T-helper 2 cell (primary cell): ENCODE measurements at places on chromosomes 1 and 21.

- no peak for DNase-seq
Measured at GRCh38 chr1:212780759-212781158, 10.8 kb downstream of the NSL1 start.

DNA sequence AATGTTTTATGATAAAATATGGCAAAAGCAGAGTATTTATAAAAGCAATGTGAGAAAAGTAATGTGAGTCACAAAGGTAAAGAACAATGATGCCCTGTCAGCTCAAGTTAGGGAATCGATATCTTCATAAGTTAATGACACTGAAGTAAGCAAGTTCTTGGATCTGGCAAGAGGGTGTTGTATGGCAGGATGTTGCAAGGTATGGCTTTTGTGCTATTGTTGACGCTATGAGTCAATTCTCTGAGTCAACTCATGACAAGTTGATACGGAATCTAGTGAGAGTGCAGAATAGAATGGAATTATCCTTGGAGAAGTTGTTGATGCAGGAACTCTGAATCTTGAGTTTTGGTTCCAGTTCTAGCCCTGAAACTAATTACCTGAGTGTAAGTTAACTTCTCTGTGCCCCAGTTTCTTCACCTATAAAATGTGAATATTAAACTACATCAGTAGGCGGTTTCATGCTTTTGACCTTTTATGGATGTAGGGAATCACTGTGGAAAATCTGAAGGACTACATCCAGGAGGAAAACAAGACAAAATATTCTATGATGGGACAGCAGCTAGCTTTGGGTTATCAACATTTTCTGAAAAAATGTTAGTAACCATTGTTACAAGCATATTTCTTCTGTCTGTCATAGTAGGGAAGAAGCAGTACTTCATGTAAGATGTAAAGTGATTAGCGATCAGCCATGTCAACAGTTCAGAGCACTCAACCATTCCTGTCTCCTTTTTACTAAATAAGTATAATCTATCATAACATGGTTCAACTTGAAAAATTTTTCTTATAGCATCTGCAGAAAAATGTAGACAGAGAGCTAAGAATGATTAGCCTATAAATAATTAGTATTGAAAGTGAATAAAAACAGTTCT lies 96.9 kb downstream of the ATP6V1G3 start:
- DNase-seq: no peak

DNA sequence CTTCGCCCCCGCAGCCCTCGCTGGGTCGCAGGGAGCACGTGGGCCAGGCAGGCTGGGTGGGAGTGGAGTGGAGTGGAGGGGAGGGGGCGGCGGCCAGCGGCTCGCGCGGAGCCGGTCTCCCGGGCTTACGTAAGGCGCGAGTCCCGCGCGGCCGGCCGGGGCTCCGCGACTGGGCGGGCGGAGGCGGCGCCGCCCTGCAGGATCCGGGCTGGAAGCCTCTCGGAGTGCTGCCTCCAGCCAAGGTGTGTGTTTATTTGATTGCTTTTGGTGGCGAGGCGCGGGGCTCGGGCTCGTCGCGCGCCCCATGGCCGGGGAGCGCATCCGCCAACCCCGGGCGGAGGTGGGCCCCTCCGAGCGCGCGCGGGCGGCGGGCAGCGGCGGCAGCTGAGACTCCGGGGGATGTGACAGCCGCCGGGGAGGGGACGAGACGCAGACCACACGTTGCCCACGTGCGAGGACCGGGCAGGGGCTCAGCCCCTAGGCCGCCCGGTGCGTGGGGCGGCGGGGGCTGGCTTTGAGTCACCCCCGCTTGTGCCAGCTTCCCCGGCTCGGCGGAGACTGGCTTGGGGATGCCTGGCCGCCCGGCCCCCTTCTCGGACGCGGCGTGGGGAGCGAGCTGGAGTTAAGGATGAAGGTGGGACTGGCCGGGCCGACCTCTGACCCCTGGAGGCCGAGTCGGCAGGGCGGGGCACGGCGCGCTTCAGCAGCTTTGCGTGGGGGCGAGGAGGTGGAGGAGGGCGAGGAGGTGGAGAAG lies 402 bp upstream of the AK4 start:
- DNase-seq: no peak

GRCh38 chr1:14894811-14895560 lies 258.6 kb upstream of the TMEM51 start:
- no peak for DNase-seq

DNA sequence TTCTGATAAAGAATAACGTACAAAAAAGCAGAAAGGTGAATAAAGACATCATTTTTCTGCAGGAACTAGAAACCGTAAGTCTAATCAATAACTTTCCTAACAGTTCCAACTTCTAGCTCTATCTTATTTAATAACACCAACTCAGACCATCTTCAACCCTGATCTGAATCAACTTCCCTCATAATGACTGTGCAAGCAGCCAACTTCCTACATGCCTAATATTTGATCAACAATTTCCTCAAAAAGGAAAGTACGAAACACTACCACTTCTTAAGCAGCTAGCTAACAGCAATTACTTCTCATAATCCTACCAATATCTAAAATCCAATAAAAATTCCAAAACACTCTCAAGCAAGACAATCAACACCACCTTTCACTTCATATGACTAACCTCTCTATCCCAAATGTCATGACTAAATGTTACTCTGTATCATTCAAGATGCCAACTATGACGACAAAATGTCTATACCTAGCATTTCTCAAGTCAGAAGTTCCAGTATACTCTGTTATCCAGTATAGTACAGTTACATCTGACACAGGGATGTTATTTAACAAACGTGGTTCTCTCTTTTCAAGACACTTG lies 1.7 kb downstream of the COP1 start:
- DNase-seq: no peak

GRCh38 chr1:160993544-160994193 lies 27.3 kb downstream of the F11R start:
- DNase-seq: peak; percentile 13

- no peak for DNase-seq
Measured at GRCh38 chr1:15031251-15031933, 122.2 kb upstream of the TMEM51 start.

- no peak for DNase-seq
Measured at GRCh38 chr1:201096041-201096461, 16.2 kb downstream of the CACNA1S start.

DNA sequence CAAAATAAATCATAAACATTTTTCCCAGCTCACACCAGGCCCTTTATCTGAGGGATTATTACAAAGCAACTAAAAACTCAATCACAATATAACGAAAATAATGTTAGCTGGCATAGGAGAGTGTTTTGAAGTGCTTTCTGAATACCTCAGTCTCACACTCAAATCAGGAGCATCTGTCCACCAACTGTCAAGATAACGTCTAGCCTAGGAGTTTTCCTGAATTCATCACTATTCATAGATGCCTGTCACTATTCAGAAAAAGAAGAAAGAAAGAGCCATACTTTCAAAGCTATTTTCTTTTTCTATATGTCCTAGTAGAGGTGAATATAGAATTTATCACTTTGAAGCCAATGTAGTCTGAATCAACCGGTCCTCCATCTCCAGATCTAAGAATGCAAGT lies 127.0 kb downstream of the AKT3 start:
- DNase-seq: no peak

GRCh38 chr1:202086579-202087350 lies 36.0 kb upstream of the GPR37L1 start:
- no peak for DNase-seq

- no peak for DNase-seq
Measured at GRCh38 chr1:12180315-12180714, 13.5 kb downstream of the TNFRSF1B start.

DNA sequence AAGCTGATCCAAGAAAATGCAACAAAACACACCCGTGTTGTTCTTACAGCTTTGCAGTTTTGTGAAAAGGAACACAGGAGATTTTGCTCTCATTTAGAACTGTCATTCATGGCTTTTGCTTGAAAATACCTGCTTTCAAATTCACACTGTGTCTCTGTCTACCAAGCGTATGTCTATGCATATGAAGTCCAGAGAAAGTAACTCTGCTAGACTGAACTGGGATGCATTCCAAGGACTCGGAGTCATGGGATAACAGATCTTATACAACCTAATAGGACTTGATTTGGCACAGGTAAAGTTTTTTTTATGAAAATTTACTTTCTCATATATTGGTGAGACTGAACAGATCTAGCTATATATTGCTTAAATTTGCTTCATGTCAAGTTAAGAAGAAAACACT lies 102.4 kb downstream of the PTGER3 start:
- DNase-seq: no peak

DNA sequence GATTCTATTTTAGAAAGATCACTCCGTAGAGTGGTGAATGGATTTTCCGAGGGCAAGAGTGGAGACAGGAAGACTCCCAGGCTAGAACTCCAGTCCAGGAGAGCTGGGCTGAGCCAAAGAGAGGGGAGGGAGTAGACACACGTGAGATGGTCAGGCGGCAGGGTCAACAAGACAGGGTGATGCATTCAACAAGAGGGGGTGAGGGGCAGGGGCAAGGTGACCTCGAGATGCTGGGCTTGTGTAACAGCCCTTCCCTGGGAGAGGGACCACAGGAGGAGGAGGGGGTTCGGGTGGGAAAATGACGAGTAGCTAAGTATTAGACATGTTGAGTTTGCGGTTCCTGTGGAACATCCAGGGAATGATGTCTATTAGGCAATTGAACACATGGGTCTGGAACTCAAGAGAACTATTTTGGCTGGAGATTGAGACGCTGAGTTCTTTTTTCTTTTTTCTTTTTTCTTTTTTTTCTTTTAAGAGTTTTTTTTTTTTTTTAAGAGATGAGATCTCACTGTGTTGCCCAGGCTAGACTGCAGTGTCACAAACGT lies 13.3 kb downstream of the RSPO1 start:
- no peak for DNase-seq

DNA sequence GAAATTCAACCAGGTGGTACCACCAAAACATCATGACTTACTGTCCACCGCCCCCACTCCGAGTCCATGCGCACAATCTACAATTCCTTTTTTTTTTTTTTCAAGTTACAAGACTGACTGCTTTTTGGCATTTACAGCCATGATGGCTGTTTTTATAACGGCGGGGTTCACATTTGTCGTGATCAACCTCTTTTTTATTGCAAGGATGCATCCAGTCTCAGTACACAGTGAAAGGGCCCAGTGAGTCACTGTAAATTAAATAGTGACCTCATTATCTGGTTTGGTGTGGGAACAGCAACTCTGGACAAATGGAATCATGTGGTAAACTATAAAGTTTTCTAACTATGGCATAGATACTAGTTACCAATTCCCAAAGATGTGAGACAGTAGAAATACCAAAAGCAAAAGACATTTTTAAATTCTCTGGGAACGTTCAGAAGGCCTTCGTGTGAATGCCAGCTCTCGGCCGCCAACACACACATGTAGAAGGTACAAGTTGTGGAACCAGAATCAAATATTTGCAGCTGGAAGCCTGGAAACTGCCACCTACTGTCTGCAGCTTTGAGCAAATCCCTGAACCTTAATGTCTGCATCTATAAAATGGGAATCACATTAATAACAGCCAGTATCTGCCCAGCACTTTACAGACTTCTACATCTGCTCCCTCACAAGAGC lies 4.9 kb downstream of the GLIS1 start:
- no peak for DNase-seq

DNA sequence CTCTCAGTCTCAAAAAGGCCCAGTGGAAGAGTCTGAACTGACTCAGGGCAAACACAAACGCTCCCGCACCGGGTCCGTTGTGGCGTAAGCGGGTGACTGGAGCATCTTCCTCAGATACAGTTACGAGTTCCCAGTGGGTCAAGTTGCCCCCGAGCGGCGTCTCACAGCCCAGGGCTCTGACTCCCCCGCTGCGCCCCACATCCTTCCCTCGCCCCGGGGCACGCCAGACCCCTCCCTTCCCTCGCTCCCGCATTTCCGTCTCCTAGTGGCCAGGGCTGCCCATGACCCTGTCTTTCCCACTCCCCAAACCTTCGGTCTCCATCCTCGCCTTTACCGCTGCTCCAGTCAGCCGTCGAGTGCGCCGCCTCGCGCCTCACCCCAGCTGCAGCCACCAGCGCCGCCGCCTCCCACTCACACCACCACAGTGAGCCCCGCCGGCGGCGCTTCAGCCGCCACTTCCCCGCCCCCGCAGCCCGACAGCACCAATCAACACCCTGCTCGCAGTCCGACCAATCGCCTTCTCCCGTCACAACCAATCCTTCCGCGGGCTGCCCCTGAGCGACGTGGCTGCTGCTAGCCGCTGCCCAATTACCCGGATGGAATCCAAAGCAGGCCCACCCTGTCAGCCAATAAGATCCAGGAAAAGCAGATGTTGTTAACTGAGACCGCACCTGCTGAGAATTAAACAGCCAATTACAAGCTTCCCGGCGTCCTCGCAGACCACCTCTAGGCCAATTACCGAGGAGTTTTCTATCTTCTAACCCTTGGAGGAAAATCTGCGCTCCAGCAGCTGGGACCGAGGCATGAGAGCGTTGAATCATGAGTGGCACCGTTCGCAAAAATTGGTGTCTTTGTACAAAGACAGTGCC lies at the start of gene TDRKH:
TDRKH (minus strand) TSS at position 430 of the 869 bp plus-strand sequence. CDS start 7,478 bp downstream, outside the sequence.
- DNase-seq: peak; percentile 98

DNA sequence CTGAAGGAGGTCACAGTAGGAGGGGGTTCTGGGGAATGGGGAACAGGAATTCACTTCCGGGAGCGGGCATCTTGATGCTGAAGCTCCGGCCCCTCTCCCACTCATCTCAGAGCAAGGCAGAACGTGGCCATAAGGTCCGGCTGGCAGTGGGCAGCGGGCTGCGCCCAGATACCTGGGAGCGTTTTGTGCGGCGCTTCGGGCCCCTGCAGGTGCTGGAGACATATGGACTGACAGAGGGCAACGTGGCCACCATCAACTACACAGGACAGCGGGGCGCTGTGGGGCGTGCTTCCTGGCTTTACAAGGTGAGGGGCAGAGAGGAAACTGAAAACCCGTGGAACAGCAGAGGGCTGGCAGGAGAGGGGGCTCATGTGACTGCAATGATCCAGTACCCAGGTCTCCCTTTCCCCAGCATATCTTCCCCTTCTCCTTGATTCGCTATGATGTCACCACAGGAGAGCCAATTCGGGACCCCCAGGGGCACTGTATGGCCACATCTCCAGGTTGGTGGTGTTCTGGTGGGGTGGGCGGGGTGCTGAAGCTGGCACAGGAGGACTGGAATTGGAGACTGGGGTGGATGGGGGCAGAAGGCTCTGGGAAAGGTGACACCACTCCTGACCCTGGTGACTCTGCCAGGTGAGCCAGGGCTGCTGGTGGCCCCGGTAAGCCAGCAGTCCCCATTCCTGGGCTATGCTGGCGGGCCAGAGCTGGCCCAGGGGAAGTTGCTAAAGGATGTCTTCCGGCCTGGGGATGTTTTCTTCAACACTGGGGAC lies 3.0 kb downstream of the SLC27A3 start:
- no peak for DNase-seq

- no peak for DNase-seq
Measured at GRCh38 chr1:233113009-233113879, 162.8 kb downstream of the NTPCR start.
